Kidney glomerular epithelial cell (primary cell): ENCODE measurements at places on chromosomes 3 and 15.

DNA sequence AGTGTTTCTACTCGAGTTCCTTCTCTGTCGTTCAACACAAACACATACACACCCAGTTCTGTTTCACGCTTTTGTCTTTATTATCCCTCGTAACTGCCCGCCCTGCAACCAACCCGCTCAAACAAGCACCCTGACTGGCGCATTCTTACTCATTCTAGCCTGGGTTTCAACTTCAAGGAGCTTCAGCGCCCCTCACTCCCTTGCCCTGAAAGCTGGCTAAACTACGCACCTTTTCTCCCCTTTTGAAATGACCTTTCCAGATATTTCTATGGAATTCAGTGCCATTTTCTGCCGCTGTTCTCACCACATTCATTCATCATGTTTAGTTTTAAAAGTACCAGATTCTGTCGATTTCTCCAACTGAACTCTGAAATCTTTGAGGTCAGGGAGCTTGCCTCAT, 653 bp upstream of the MFSD1 start:
- DNase-seq: no peak

GRCh38 chr3:195820901-195821300, 9.2 kb upstream of the MUC4 start:
- no peak for DNase-seq

DNA sequence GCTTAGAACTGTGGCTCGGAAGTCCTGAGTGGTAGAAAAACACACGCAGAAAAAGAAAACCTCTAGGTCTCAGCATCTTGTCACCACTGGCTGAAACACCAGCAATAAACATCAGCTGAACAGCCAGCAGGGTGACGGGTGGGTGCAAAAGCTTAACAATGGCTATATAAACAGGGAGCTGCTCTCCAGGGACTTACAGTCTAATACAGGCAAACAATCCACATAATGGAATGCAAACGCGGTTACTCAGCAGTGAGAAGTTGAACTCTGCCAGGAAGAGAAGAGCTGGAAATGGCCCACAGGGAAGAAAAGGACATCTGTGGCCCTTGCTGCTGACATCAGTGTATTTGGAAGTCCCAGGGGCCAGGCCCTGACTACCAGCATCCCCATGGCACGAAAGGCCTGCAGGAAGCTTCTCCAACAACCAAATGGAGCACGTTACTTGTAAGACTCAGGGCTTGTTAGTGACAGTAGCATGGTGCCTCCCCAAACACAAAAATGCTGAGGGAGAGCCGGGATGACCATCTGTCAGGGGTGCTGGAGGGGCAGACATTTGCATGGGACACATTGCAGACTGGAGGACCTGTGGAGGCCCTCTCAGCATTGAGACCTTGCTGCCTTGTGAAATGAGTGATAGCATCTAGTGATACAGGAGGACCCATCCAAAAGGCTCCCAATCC, 3.0 kb downstream of the HEG1 start:
- peak; percentile 33 for DNase-seq

- DNase-seq: no peak
Observed at GRCh38 chr3:166071831-166072230, 234.6 kb upstream of the BCHE start.

DNA sequence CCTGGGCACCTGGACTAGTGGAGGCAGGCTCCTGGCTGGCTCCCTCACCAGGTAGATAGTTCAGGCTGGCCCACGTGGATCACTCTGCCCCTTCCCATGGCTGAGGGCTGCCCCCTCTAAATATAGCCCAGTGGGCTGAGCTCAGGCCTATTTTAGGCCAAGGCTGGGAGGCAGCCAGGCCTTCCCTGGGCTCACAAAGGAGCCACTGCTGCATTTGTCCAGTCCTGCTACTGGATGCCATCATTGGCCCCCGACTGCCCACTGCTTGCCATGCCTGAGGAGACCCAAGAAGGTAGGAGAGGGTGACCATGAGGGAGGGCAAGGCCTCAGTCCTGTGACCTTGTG, at the start of gene LSMEM2:
Gene LSMEM2 (plus strand): TSS at position 208 of the 345 bp plus-strand sequence. CDS start 27 bp downstream, at position 235.
- no peak for DNase-seq

- no peak for DNase-seq
Observed at GRCh38 chr3:144221761-144222160, 250.1 kb downstream of the DIPK2A start.

GRCh38 chr3:13073326-13074005, at the start of gene IQSEC1:
IQSEC1 (minus strand) TSS chr3:13073429; CDS start chr3:13073014, 415 bp downstream.
- DNase-seq: no peak

DNA sequence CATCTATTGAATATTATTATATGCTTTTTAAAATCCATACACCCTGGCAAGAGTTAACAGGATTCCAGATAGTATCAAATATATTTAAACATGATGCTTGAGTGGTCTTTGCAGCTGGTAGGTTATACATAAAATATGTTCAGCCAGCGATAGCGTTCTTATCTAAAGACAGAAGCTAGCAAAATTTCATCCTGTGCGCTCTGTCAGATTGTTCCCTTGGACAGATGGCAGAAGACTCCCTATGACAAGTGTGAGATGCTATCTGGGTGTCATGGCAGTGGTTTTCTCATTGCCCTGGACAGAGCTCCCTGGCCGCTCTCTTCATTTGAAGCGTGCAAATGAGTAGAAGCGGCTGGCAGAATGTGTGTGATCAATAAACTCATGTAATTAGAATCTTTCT, 175.2 kb upstream of the SOX14 start:
- no peak for DNase-seq
